KG1 (cell line): ENCODE measurements at places on chromosomes 3 and 15.

- DNase-seq: no peak
Observed at GRCh38 chr3:19338769-19339168, 190.5 kb downstream of the KCNH8 start.

DNA sequence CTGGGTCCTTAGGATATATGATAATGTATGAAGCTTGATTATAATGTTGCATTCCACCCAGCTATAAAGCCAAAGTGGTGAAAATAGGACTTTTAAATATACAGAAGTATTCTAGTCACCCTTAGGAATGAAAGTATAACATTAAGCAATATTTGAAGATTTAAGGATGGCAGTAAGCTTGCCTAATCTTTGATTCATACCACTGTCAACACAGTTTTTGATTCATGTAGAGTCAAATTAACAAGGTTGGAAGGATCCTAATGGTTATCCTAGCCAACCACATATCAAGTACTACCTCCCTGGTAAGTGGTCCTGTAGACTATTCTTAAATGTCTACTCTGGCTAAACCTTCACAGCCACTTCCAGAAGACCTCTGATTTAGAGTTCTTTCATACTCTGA is 18.6 kb downstream of the ARIH1 start:
- DNase-seq: no peak

DNA sequence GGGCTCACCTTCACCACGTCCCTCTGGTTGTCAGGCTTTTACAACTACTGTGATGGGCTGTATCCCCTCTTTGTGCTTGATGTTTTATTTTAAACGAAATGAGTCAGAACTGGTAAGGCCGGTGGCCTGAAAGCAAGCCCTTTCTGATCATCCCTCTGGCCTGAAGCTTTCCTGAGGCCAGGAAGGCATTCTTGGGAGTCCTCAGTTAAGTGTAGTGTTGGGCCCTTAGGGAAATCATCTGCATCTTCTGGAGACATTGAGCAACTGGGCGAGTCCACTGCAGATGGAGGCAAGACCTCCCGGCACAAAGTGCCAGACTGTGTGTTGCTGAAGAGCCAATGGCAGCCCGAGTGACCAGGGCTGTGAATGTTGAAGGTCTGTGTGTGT is 33.0 kb upstream of the AMOTL2 start:
- DNase-seq: no peak

DNA sequence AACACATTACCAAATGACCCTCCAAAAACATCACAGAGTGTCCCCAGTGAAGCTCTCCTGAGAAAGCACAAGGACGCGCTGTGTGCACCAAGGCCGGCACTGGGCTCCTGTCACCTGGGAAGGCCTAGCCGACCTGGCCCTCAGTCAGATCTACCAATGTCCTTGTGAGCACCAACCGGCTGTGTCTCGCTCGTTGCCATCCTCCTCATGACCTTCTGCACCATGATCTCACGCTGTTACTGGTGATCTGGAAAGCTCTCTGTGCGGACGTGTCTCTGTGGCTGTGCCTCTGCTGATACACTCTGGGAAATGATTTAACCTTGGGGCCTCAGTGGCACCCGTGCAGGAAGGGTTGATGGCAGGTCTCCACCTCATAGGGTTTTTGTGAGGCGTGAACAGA is 24.2 kb downstream of the ZXDC start:
- DNase-seq: no peak
